Breast epithelium (tissue), 4 donors: ENCODE measurements at places on chromosomes 2 and 18. TPM values are rescaled to one million over a fixed set of nuclear protein-coding genes. Genes with fewer than 3 reads are reported as not detected.
A peak's percentile ranks its signal among the peaks of the same experiment; 100 is the strongest.

NXPH2 gene
- not detected for total RNA-seq

GKN2 gene
- not detected for total RNA-seq

ABHD1 gene
- not detected for total RNA-seq

- DNase-seq, result no peak
- H3K4me3 ChIP-seq, result no peak overlapping the region
- H3K27me3 ChIP-seq, result no peaks in the 10 kb centered on the region
- H3K27ac ChIP-seq, result peak overlapping the region; percentile 5
Observed at GRCh38 chr2:20327370-20327769, 23.3 kb downstream of the PUM2 start.

DNA sequence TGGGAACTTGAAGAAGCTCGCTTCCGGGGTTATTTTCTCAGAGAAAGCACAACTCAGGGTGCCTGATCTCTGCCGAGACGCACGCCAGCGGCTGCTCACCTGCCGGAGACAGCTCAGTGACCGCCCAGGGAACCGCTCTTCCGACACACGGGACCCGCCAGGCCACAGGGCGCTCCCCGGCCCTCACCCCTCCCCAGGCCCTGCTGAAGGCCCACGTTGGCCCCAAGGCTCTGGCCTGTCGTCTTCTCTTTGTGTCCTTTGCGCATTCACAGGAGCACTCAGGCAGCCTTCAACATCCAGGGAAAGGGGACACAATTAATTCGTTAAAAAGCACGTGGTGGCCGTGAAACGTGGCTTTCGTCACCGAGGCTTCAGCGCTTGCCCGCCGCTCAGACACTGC is 276.3 kb upstream of the SALL3 start:
- H3K27ac ChIP-seq, result no peak overlapping the region
- no peaks in the 10 kb centered on the region for H3K36me3 ChIP-seq
- H3K4me1 ChIP-seq, result no peaks in the 10 kb centered on the region
- H3K27me3 ChIP-seq, result no peaks in the 10 kb centered on the region
- H3K4me3 ChIP-seq, result no peak overlapping the region
- DNase-seq, result no peak

DNA sequence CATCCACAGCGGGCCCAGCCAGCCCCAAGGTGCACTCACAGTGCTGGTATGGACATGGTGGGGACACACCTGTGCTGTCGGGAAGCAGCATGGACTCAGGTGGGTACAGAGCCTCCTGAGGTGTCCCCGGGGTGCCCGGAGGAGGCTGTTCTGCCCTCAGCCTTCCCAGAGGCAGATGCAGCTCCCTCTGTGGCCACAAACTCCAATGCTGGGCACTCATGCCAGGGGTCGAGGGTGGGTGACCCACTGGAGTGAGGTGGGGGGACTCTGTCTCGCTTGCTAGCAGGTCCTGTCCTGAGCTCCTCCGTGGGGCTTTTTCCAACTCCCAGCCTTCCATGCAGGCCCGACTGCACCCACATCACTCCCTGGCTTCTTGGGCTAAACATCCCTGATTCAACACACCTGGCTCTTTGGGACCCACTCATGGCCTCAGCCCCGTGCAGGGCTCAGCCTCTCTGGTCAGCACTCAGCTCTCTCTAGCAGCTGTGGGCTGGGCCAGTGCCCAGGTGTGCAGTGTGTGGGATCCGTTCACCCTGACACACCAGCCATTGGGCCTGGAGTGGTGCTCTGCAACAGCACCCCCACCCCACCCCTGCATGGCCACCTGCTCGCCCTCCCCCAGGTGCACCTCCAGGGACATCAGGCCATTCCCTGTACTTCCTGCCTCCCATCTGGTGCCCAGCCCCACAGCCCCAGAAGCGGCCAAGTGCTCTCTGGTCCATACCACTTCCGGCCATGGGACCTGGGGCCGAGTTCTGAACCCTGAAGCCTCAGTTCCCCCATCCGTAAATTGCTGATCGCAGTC is 16.0 kb downstream of the RAMP1 start:
- no peak overlapping the region for H3K27ac ChIP-seq
- H3K27me3 ChIP-seq, result no peaks in the 10 kb centered on the region
- DNase-seq, result peak; percentile 33
- no peaks in the 10 kb centered on the region for H3K36me3 ChIP-seq

- H3K4me1 ChIP-seq, result no peaks in the 10 kb centered on the region
- no peaks in the 10 kb centered on the region for H3K36me3 ChIP-seq
- no peak for DNase-seq
- no peak overlapping the region for H3K4me3 ChIP-seq
- no peak overlapping the region for H3K27ac ChIP-seq
- H3K27me3 ChIP-seq, result no peaks in the 10 kb centered on the region
Observed at GRCh38 chr2:42752816-42753813, 10.8 kb downstream of the OXER1 start.

GRCh38 chr18:79804130-79804787 is 6.5 kb downstream of the KCNG2 start:
- no peak overlapping the region for H3K4me3 ChIP-seq
- DNase-seq, result peak; percentile 6
- no peak overlapping the region for H3K27ac ChIP-seq
- H3K4me1 ChIP-seq, result no peaks in the 10 kb centered on the region
- H3K36me3 ChIP-seq, result no peaks in the 10 kb centered on the region
- peaks cover 24% of the 10 kb centered on the region for H3K27me3 ChIP-seq

DNA sequence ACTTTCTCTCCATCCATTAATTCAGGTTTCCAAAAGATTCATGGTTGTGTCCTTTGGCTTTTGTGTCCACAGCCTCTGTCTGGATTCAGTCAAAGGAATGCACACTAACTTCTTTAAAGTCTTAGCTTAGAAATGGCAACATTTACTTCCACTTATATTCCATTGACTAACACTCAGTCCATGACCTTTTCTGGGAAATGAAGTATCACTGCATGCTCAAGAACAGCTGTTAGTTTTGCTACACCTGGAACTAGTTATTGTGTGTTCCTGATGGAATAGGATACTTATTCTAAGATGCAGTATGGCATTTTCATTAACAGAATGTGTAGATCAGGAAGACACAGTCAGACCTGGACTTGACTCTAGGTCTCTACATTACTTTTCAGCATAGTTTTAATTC is 88.8 kb downstream of the KYNU start:
- no peaks in the 10 kb centered on the region for H3K36me3 ChIP-seq
- H3K4me1 ChIP-seq, result no peaks in the 10 kb centered on the region
- H3K27ac ChIP-seq, result no peak overlapping the region
- H3K27me3 ChIP-seq, result no peaks in the 10 kb centered on the region

DNA sequence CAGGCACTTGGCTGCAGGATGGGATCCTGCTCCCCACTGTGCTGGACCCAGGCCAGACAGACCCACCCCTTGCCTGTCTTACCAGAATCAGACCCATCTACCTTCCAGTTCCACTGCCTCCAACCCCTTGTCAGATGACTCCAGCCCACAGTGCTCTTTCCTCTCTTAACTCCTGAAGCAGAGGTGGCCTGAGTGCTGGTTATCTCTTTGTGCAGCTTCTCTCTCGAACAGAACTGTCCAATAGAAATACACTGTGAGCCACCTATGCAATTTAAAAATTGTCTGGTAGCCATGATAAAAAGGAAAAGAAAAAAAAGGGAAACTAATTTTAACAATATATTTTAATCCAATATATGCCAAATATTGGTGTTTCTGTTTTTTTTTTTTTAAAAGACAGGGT is 160.2 kb upstream of the SMAD2 start:
- H3K36me3 ChIP-seq, result no peaks in the 10 kb centered on the region
- no peaks in the 10 kb centered on the region for H3K27me3 ChIP-seq
- H3K4me1 ChIP-seq, result no peaks in the 10 kb centered on the region
- H3K27ac ChIP-seq, result no peak overlapping the region
- DNase-seq, result no peak
- H3K4me3 ChIP-seq, result no peak overlapping the region

GRCh38 chr2:4354678-4355077 is 651.3 kb downstream of the DCDC2C start:
- no peaks in the 10 kb centered on the region for H3K4me1 ChIP-seq
- no peak overlapping the region for H3K4me3 ChIP-seq
- H3K27me3 ChIP-seq, result no peaks in the 10 kb centered on the region

DNA sequence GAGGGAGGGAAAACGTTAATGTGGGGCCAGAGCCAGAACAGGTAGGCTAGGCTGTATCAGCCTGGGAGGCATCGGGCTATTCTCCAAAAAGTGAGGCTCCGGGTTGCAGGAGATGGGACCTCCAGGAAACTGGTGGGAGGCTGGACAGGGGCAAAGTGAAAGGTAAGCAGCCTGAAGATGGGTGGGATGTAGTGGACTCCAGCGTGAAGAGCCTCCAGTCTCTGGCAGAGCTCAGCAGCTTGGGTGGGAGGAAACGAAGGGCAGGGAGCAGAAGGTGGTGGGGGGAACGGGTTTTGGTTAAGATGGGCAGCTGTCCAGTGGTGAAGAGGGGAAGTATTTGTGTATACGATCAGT is 3.1 kb upstream of the EMX1 start:
- peaks cover 100% of the 10 kb centered on the region for H3K27me3 ChIP-seq
- H3K27ac ChIP-seq, result no peak overlapping the region

- no peak overlapping the region for H3K4me3 ChIP-seq
- H3K27ac ChIP-seq, result no peak overlapping the region
- no peaks in the 10 kb centered on the region for H3K4me1 ChIP-seq
- no peak for DNase-seq
- no peaks in the 10 kb centered on the region for H3K27me3 ChIP-seq
Observed at GRCh38 chr2:179741317-179741716, 120.1 kb downstream of the ZNF385B start.

- H3K27me3 ChIP-seq, result no peaks in the 10 kb centered on the region
- no peaks in the 10 kb centered on the region for H3K36me3 ChIP-seq
- H3K4me1 ChIP-seq, result no peaks in the 10 kb centered on the region
- H3K4me3 ChIP-seq, result no peak overlapping the region
Observed at GRCh38 chr18:27695052-27695451, 481.9 kb downstream of the CDH2 start.
